ENCODE measurements at places on chromosomes 12 and 14.

DNA sequence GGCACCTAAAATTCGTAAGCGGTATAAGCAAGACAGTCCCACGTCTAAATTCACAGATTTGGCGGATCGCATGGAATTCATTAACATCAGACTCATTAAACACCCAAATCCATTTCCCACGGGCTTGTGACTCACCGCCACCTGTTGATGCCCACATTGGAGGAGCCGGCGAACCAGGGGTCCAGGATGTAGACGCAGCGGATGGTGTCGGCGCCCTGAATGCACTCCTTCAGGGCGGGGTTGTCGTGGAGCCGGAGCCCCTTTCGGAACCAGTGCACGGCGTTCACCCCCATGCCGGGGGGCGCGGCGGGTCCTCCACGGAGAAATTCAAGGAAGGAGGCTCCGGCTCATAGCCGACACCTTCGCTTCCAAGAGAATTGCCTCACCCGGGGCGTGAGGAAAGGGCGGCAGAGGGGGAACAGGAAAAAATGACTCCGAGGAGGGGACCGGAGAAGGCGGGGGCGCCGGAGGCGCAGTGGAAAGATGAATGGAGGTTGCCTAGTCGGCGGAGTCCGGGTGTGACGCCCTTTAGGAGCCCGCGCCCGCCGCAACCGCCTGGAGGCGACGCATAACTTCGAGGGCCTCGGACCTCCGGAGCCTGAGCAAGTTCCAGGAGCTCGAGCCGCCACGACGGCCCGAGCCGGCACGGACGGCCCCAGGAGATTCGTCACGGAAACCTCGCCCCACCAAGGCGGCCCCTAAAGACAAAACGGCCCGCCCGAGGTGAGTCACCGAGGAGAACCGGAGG is 506 bp downstream of the CRY1 start:
- peak; percentile 56 for DNase-seq

DNA sequence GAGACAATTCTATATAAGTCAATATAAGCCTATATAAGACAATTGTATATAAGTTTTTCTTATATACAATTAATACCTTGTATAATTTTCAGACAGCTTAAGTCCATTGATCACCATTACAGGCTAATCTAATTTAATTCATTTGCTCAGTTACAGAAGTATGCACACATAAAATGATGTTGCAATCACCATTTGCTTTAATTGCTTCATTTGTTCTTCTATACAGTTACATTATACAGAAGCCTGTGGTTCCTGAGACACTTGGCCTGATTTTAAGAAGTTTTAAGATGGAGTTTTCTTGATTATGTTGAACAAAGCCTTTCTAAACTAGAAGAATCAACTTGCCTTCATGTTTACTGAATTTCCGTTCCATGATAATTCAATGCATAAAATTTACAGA is 314.6 kb upstream of the PDE3A start:
- no peak for DNase-seq

- no peak for DNase-seq
Observed at GRCh38 chr12:104435175-104435574, 21.6 kb upstream of the CHST11 start.

- DNase-seq = no peak
Observed at GRCh38 chr12:5456030-5456429, 24.1 kb downstream of the NTF3 start.

DNA sequence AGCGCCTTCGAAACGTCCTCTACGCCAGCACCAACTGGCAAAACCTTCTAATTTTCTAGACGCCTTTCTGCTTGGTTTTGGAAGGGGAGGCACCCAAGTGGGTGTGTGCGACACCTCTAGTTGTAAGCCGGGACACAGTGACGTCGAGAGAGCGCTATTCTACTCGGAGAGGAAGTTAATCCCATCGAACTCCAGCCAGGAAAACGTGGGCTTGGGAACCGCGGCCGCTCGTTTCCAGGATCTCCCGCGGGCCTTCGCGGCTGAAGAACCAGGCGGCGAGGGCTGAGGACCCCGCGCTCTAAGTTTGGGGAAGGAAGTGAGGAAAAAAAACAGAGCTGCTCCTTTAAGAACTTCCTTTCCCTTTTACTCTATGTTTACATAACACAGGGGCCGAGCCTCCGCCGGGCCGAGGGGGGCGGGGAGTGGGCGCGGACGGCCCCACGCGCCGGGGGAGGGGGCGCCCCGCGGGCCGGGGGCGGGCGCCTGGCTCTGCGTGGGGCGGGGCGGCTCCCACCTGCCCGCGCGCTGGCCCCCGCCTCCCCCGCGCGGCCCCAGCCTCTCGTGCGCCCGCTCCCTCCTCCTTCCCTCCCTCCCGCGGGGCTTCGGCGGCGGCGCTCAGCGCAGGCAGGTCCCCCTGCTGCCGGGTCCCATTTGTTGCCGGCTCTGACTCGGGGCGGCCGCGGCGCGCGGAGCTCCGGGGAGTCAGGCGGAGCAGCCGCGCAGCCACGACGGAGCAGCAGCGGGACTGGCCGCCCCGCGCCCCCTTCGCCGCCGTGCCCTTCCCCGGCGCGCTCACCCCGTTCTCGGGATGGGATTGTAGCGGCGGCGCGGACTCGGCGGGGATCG is at the start of gene PELI2:
Gene PELI2, plus strand, starts transcription at position 647 of the 846 bp plus-strand sequence. CDS start 250 bp downstream, outside the sequence.
- peak; percentile 65 for DNase-seq
